ENCODE measurements at places on chromosomes 11 and 22.
A peak's percentile ranks its signal among the peaks of the same experiment; 100 is the strongest.

GRCh38 chr11:57116654-57117053 is 65.1 kb upstream of the LRRC55 start:
- peak; percentile 24 for DNase-seq

DNA sequence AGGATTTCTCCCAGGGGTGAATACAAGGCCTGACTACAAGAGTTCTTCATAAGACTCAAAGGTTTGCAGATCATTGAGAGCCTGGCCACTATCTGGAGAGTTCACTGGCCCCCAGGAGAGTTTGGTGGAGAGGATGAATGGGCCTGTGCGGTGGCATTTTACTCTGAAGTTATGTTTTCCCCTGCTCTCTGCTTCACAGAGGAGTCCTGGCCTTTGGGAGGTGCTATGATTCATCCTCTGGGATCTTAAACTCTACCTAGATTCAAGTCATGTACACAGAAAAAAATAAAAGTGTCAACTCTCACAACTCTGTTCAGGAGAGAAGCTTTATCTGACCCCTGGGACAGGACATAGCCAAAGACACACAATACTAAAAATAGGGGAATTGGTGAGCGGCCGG is 159.1 kb upstream of the CARD18 start:
- no peak for DNase-seq

- no peak for DNase-seq
Measured at GRCh38 chr11:84243629-84244263, 957.6 kb upstream of the CCDC90B start.

DNA sequence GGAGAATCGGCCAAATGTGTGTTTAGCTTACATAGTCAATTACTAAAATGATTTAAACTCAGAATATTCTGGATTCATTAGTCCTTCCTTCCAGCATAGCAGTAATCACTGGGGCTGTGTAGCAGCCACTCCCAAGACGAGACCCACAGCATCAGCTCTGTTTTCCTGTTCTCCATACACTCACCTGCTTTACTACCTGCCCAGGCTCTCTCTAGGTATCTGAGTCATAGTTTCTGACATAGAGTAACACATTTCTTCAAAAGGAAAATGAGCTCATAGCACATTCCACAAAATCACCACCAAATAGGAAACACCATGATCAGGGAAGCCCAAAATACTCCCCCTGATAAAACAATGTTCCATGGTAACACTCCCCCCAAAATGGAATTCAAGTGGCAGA is 22.9 kb downstream of the MORC2 start:
- no peak for DNase-seq

- DNase-seq, result no peak
Measured at GRCh38 chr11:130223291-130223971, 63.8 kb downstream of the ST14 start.

DNA sequence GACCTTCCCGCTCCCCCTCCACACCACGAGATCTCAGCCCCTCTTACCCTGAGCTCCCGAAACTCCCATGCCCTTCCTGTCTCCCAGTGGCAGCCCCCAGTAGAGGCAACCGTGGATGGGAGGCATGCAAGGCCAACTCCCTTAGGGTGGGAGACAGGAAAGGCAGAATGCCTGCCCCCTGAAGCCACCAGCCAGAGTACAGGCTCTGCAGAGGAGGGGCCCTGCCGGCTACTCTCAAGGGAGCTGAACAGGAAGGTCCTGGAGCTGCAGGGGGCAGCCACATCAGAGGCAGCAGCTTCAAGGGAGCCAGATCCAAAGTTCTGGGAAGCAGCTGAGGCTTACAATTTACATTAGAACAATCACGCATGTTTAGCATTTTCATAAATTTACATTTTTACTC is 38.3 kb downstream of the PDE2A start:
- DNase-seq, result no peak

DNA sequence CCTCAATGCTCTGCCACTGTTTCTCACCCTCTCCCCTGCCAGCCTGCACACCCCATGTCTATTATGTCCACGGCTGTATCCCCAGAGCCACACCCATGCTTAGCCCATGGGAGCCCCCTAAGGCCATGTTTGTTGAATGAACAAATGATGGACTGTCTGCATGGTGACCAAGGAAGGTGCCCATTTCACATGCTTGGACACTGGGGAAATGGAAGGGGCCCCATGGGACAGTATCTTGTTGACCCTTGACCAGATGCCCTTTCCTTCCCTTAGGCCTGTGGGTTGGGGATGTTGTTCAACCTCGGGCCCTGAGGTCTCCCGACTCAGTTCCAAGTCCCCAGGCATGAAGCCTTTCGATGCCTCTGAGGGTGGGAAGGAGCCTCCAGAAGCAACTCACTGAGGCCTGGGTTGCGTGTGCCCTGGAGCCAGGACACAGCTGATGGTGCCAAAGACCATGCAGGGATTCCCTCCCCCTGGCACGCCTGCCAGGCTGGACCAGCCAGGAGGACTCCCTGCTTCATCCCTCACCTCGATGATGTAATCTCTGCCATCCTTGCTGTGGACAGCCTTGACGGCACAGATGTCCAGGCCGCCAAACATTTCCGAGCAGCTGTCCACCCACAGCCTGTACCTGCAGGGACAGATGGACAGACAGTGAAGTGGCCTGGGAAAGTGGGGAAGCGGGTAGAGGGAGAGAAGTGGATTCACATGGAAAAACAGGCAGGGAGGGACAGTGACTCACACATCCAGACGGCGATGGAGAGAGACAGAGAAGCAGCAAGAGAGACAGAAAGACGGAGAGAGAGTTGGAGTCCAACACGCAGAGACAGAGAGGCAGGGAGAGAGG is 58.9 kb downstream of the FBXO7 start:
- DNase-seq, result no peak

GRCh38 chr11:98227278-98227677 is 793.5 kb upstream of the CNTN5 start:
- no peak for DNase-seq

DNA sequence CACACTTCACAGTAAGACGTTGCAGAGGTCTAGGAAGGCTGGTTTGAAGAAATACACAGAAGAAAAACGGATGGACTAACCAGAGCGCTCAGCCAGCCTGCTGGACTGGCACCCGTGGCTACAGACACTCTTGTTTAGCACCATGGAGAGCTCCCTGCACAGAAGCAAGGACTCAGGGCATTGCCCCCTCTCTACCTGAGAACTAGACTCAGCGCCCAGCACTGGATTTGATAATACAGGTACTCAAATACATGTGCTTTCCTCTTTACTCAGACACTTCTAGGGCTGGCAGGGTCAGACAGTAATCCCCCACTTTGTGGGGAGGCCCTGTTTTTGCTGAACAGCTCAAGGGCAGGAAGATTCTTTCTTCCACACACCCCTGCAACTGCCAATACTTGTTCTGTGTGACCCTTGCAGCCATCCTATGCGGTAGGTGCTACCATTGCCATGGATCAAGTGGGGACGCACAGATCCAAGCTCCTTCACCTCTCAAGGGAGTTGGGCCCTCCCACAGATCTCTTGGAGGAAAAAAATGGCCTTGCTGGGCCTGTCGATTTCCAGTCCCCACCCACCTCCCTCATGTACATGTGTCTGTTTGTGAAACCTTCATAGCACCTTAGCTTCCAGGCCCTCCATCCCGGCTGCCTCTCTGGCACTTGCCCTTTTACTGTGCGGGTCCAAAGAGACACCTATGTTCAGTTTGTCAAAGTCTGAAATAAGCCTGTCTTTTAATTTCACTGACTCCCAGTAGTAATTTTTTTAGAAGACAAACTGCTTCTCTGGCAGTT is 5.1 kb upstream of the P2RX6 start:
- no peak for DNase-seq

DNA sequence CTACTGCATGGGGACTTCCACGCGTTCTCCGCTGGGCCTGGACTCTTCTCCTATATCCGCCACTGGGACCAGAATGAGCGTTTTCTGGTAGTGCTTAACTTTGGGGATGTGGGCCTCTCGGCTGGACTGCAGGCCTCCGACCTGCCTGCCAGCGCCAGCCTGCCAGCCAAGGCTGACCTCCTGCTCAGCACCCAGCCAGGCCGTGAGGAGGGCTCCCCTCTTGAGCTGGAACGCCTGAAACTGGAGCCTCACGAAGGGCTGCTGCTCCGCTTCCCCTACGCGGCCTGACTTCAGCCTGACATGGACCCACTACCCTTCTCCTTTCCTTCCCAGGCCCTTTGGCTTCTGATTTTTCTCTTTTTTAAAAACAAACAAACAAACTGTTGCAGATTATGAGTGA is 7.7 kb downstream of the SLC3A2 start:
- no peak for DNase-seq

GRCh38 chr11:104799251-104799650 is 99.0 kb downstream of the CASP12 start:
- DNase-seq, result no peak

DNA sequence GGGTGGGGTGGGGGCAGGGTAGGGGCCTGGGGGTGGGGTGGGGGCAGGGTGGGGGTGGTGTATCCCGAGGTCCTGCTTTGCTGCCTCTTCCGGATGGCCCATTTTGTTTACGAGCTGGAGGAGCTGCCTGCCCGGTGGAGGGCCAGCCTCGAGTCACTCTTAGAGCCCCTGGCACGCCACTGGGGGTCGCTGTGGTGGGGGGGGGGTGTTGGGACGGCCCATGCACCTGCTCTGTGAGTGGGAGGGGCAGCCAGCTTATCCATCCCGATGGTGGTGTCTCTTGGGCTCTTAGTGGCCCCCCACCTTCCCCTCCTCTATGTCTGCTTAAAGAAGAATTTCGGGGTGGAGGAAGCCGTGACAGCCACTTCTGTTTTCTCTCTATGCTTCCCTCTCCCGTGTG is 24.6 kb downstream of the MRGPRD start:
- DNase-seq, result no peak

DNA sequence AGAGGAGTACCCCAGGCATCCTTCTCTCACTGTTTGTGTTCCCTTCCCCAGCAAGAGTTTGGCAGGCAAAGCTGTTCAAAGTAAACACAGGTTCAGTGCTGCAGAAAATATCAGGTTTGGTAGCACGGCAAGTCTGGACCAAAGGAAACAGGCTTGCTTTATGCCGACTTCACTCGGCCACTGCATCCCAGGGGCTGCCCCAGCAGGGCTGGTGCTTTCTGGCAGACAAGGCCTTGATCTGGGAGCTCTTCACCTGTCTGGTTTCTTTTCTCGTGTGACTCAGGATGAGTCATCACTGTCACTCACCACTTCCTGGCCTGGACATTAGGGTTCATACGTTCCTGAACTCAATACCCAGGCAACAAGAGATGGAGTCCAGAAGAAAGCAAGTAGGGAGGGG is 52.6 kb upstream of the NAV2 start:
- peak; percentile 34 for DNase-seq

DNA sequence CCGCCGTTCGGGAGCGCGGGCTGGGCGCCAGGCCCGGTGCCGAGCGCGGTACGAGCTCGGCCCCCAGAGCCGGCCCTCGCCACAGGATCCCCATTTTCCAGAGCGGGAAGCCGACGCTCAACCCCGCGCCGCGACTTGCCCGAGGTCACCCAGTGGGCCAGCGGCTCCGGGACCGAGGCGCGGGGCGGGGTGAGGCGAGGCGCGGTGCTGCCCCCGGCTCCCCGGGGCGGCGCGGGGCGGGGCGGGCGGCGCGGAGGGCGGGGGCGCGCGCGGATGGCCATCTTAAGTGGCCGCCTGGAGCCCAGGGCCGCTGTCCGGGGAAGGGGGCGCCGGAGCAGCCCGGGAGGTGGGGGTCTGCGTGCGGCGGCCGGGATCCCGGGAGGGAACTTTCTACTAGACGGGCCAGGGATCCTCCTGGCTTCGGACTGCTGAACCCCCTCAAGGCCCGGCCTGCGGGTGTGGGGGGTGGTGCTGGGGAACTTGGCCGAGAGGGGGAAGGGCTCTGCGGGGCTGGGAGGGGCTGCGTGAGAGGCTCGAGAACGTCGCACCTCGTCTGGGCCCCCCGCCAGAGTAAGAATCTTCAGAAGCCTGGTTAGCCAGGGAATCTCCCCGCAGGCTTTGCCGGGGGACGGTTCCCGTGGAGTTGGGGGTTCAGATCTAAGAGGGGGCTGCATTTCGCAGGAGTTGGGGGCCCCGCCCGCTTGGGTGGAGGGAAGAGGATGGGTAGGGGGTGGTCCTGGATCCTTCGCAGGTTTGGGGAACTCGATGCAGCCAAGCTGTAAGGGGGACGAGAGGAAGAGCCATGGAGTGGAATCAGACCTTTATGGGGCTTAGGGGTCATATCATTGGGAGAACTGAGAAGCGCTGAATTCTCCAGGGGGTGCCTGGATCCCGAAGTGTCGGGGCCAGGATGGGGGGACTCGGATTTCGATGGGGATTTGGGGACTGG is 678 bp upstream of the INPPL1 start:
- DNase-seq, result peak; percentile 59

GRCh38 chr11:29781268-29781667 is 235.6 kb downstream of the KCNA4 start:
- no peak for DNase-seq

Measured in NCI-H510A treated with DMSO at 0.1 percent for 48 hours (cell line).